ENCODE measurements at places on chromosomes 16 and 17.
A peak's percentile ranks its signal among the peaks of the same experiment; 100 is the strongest.

GRCh38 chr16:67446968-67447507, 16.1 kb downstream of the HSD11B2 start:
- DNase-seq, result no peak

GRCh38 chr17:76643553-76644148, at the start of gene ST6GALNAC1:
Gene ST6GALNAC1 (minus strand): TSS chr17:76643757. CDS start chr17:76643638, 119 bp downstream.
- DNase-seq, result no peak

DNA sequence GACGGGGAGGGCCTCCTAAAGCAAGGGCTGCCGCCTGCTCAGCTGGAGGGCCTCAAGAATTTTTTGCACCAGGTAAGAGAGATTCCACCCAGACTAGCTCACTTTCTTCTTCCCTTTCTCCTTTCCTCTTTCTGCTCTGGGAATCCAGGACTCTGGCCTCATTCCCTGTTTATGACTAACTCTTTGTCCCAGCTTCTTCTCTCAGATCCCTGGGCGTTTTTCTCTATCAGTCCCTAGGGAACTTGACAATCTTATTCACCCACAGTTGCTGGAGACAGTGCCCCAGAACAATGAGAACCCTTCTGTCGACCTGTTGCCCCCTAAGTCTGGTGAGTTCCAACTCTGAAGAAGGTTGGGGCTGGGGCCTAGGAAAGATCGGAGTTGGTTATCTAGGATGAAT, 15.6 kb downstream of the CNTROB start:
- DNase-seq, result no peak

DNA sequence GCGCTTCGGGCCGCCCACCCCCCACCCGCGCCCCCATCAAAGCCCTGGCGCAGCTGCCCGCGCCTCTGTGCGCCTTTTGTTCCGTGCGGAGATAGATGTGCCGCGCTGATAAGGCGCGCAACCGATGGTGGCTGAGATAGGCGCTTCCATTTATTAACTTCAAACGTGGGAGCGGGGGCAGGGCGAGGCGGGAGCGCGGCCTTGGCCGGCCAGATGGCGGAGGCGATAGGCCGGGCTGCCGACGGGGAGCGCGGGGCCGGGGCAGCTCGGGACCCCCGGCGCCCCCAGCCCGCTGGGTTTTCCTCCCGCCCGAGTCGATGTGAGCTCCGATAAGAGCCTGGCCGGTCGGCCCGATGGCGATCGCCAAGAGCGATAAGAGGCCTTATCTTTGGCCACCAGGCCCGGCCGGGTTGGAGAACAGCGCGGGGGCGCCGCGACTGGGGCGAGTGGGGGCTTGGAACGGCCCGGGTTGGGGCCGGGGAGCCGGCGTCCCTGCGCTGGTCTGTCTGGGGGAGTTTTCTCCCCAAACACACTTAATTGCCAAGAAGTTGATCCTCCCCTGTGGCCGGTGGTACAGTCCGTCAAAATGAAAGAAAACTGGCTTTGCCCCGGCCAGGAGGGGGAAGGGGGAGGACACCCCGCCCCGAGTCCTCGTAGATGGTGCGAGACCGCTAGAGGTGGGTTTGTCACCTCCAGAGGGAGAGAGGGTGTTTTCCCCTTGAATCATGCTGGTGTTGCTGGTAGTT, 2.7 kb downstream of the ZFPM1 start:
- DNase-seq, result no peak

- DNase-seq, result no peak
Measured at GRCh38 chr16:19868421-19868820, 16.2 kb downstream of the GPRC5B start.

GRCh38 chr17:44774271-44775135, 15.7 kb downstream of the ADAM11 start:
- peak; percentile 97 for DNase-seq

- no peak for DNase-seq
Measured at GRCh38 chr17:44793885-44794842, 35.4 kb downstream of the ADAM11 start.

GRCh38 chr17:77666881-77667395, 291.6 kb upstream of the TNRC6C start:
- no peak for DNase-seq

DNA sequence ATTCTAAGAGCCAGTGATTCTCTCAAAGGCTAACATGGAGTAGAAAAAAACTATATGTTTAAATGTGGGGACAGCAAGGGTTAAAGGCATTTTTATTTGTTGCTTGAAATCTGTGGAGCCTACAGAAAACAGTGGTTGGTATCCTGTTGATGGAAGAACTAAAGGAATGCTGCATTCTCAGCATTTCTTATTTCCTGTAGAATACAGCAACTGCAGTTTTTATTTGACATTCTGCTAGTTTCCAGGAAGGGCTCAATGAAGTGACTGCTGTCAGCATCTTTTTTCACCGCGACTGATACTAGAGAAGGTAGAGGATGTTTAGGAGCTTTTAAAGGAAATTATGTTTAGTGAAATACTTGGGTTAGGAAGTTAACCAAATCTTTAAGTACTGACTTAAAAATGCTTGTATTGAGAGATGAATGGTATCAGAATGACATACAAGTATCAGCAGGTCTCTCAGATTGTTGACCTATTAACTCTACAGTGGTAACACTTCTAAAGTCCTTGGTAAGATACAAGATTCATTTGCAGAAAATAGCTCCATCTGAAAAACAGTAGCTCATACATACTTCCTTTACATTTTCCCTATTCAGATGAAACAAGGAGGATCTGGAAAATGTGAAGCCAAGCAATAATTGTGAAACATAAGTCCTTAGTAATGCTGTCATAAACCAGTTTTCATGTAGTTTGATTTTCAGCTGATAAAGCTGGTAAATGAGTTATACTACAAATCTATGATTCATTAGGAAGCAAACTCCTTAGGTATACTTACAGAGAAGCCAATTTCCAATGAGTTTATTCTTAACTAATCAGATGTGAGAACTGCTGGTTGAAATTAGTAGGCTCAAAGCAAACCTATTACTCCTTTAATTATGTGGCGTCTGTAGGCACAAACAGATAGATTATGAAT, 15.2 kb downstream of the CLTC start:
- DNase-seq, result no peak

GRCh38 chr17:41750862-41751261, 16.4 kb upstream of the HAP1 start:
- DNase-seq, result no peak

GRCh38 chr17:65102788-65103187, 34.4 kb upstream of the RGS9 start:
- DNase-seq, result no peak

- DNase-seq, result no peak
Measured at GRCh38 chr16:1117176-1117900, 21.3 kb upstream of the C1QTNF8 start.

DNA sequence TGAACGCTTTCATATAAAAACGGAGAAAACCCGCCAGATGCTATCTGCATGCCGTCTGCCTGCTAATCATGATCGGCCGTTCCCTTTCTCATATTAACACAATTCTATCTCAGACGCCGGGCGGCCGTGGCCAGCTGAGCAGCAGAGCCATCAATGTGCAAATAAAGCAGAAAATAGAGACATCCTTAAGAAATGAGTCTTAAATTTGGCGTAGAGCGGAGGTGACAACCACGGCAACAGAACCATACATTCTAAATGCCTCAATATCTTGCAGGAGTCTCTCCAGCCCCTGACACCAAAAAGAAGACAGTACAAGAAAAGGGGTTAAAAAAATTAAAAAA, 2.7 kb upstream of the IRX5 start:
- DNase-seq, result no peak

- DNase-seq, result no peak
Measured at GRCh38 chr16:20940871-20941635, 40.5 kb downstream of the LYRM1 start.

- no peak for DNase-seq
Measured at GRCh38 chr17:71184716-71185115, 936.1 kb upstream of the SOX9 start.

GRCh38 chr16:58035356-58036170, 10.0 kb downstream of the MMP15 start:
- DNase-seq, result no peak

DNA sequence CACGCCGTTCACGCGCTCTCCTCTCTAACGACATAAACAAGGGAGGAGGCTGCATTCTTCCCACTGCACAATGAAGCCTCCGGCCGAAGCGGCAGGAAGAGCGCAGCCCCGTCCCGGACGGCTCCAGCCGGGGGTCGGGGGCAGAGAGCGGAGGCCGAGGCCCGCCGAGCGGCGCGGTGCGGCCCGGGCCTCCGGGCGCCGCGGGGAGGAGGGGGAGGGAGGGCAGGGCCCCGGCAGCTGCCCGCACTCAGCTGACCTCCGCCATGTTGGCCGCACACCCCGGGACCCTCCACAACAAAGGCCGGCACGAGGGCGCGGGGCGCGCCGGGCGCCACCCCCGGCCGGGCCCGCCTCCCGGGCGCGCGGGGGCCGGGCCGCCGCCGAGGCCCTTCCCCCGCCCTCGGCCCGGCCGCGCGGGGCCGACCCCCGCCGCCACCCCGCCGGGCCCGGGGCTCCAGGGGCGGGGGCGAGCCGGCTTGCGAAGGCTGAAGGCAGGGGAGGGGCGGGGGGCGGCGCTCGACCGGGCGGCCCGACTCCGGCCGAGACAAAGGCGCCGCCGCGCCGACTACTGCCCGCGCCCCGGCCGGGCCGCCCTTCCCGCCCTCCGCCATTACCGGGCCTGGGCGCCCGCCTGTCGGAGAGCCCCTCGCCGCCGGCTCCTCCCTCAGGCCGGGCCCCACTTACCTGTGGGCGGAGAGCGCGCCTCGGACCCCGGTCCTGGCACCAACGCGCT, 527 bp downstream of the SIAH1 start:
- no peak for DNase-seq

DNA sequence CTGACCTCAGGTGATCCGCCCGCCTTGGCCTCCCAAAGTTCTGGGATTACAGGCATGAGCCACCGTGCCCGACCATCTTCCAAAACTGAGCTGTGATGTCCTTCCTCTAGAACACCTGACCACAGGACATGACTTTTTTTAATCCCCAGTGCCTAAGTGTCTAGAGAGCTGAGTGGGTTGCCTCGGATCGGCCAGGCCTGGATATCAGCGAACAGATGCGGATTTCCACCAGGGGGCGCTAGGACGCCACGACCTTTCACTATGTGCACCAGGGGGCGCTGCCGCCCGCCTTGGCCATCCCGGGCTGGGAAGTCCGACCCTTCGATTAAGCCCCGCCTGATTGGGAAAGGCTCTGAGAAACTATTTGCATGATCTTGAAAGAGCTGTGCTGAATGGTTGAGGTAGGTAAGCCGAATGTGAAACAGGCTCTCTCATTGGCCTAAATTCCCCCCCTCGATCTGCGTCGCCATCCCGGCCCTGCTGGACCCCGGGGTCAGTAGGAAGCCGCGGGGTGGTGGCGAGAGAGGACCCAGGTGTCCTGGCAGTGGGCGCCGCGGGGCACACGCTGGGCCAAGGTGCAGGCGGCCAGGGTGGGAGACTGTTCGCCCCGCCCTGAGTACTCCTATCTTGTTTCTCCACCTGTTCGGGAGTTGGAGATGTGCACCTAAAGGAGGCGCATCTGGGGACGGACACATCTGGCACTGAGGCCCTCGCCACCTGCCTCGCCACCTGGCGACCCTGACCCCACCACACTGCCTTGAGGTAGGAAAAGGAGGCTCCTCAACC, at the start of gene ACBD4:
Gene ACBD4 (plus strand): TSS at position 496 of the 786 bp plus-strand sequence. CDS start 458 bp downstream, outside the sequence.
- DNase-seq, result peak; percentile 97

GRCh38 chr17:17420082-17420481, 56.7 kb upstream of the MED9 start:
- no peak for DNase-seq

DNA sequence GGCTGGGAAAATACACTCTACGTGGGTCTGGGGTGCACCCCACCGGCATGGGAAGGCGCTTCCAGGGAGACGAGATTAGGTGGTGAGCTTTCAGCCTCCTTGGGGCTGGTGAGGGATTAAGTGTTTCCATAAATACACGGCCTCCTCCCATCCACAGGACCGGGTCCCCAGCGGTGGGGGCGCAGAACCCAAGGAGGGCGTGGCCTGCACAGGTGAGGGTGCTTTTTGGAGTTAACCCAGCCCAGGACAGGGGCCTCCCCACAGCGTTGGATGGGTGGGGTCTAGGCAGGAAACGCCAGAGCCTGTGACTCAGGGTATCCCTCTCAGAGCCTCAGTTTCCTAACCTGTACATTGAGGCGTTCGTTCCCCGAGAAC, 1.1 kb downstream of the C16orf74 start:
- DNase-seq, result no peak

DNA sequence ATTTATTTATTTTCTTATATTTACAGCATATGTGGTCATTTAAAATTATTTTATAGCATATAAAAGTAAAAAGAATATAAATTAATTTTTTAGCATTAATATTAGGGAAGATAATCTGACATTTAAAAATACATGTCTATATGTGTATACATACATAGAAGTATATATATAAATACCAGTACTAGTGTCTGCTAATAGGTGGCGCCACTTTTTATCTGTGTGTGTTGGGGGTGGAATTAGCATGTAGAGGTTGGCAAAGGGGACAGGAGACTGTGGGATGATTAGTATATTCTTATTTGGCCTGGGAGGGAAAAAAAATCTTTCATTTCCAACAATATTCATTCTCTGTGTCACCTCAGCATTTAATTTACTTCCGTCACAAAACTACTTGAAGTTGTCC, 359.1 kb downstream of the WWOX start:
- no peak for DNase-seq

- no peak for DNase-seq
Measured at GRCh38 chr16:84369938-84370627, 1.7 kb downstream of the ATP2C2 start.

DNA sequence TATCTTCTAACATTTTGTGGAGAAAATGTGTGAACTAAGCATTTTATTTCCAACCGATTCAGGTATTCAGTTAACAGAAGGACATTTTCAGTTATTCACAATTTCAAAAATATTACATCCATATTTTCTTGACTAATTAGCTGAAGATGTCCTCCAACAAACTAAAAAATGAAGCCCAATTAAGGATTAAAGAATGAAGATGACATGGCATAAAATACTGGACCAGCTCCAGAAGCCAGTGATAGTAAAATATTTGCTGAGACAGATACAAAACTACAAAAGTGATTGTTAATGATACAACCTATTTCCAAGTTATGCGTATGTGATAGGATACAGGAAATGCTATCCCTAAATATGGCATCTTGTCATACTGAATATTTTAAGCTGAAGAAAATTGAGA, 48.6 kb downstream of the PMP22 start:
- no peak for DNase-seq

Measured in D721Med (cell line).